Activated CD4-positive, alpha-beta T cell treated with anti-CD3 and anti-CD28 coated beads for 48 hours (primary cell): ENCODE measurements at places on chromosomes 3 and 15.
A peak's percentile ranks its signal among the peaks of the same experiment; 100 is the strongest.

DNA sequence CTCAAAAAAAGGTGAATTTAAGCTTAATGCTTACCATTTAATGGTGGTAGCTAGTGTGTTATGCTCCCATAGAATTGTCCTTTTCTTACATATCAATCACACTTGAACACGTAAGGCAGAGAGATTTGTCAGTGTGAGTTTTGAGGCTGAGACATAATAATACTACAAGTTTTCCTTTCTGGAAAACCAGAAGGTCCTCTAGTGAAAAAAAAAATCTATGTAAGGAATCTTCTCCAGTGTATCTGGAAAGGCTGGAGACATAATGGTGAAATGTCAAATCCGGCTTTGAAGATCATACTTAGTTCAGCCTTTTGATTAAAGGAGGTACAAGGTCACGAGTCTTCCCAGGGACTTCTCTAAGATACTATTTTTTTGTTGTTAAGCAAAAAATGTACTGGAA lies 3.4 kb downstream of the TSC22D2 start:
- DNase-seq = no peak

DNA sequence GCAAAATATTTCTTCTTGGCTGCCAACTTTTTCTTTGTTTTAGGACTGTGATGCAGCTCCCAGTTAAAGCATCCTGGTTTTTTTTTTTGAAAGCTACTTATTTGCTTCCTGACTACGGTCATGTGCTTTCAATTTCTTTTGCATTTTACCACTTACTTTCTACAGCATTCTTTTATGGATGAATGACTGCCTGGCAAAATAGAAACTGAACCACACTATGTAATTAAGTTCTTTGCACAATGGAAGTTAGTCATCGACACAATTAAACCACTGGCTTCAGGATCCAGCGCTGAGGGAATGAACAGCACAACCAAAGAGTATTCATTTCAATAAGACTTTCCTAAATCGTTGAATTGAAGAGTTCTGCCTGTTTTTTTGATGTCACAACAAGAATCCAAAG lies 82.2 kb upstream of the EPHA3 start:
- no peak for DNase-seq

DNA sequence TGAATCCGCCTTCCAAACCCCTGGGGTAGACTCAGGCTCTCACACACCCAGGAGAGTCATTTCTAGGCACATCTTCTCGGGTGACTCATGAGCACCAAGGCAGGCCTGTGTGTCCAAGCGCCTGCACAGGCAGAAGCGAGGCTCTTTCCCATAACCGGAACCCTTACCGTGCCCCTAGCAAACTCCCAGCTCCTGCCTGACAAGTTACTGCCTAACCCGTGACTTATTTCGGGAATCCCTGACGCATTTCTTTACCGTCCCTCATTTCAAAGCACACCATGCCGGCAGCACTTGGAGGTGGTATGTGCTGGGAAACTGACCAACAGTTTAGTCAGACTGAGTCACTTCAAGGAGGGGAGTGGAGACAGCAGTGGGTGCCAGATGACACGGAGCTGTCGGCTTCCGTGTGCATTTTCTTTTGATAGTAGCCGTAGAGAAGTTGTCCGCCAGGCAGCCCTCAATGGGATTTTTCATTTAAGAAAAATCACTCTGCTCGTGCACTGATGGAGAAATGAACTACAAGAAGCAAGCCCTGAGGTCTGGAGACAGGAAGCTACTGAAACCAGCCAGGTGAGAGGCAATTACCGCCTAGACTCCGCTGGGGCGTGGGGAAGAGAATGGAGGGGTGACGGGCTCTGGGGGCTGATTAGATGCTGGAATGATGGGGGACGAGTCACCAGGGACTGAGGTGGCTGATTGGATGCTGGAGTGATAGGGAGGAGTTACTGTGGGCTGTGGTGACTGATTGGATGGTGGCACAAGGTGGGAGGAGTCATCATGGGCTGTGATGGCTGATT lies 17.3 kb upstream of the HRH1 start:
- DNase-seq = no peak

- peak; percentile 58 for DNase-seq
These were observed 30.6 kb downstream of the CRTAP start for GRCh38 chr3:33144433-33144832.

- no peak for DNase-seq
These were observed 79.7 kb downstream of the STAG1 start for GRCh38 chr3:136672457-136672856.

DNA sequence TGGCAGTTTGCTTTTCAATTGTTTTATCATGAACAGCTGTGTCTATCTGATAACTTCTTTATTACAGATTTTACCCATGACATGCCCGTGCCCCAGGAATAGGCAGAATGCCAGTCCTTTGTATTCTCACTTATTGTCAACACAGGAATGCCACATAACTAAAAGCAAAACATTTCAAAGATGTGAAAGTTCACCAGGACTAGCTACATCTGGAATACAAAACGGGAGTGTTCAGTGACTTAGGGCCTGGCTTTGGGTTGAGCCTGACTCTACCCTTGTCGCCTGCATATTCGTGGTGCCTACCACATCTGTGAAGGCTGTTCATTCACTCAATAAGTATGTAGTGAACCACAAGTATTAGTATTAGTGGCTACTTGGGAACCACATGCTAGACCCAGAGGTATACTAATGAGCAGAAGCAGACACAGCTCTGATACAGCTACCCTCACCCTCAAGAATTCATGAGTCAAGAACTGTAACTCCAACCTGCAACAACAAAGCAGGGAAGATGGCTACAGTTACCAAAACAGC lies 2.9 kb downstream of the TNFSF10 start:
- peak; percentile 46 for DNase-seq
